ENCODE measurements at places on chromosomes 5 and 9. TPM values are rescaled to one million over a fixed set of nuclear protein-coding genes. Genes with fewer than 3 reads are reported as not detected.

The GARNL3 gene
- total RNA-seq = 31.4 TPM

The ANKRD31 gene
- total RNA-seq = 1.2 TPM

DNA sequence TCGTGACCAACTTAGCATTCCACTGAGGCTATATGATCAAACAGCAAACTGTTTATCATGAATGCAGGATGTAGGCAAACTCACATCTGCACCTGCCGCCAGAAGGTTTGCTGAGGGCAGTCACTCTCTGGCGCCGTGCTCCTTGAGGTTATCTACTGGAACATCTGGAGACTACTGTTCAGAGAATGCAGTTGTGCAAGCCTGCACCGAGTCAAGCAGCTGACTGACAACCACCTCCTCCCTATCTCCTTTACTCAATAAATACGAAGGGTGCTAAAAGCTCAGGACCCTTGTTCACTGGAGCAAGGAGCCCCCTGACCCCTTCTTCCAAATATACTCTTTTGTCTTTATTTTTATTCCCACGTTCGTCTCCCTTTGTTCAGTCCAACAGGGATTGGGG, 27.1 kb downstream of the CCDC125 start:
- no peak for DNase-seq

GRCh38 chr5:97547430-97547829, 364.4 kb upstream of the RIOK2 start:
- no peak for DNase-seq

DNA sequence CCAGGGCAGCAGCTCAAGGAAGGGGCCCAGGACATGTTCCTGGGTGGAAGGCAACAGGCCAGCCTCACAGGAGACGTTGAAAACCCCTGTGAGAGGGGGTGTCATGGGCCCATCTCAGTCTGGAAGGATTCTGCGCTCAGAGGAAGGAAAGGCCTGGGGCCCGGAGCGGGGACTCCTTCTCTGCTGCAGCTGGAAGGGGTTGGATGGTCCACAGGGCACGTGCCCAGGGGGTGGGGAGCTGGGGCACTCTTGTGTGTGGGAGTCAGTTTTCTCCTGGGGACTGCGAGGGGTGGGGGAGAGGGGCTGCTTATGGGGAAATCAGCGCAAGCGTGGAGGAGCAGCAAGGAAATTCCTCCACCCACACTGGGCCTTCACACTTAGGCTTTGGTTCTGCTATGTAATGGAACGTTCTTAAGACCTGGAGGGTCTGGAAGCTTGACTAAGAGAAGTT, 2.9 kb upstream of the LPCAT1 start:
- DNase-seq = peak; percentile 72

GRCh38 chr5:10420932-10421331, 20.7 kb upstream of the ROPN1L start:
- DNase-seq = no peak

- DNase-seq = no peak
Measured at GRCh38 chr9:136381966-136382513, 8.6 kb upstream of the CARD9 start.

DNA sequence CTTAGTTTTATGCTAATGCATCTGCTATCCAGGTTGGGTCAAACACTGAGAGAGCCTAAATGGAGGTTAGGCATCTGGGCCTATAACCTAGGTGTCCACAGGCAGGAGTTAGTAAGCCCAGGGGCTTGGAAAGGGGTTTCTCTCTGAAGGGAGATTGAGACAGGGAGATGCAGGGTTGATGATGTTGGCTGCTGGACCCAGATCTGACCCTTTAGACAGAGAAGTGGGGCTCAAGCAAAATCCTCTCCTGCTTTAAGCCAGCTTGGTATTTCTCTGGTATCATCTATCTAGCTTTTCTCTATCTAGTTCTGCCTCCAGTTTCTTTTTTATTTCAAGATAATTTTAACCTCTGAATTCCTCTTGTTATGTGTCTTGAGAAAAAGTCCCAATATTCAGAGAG, 18.3 kb upstream of the ANKRD55 start:
- DNase-seq = no peak

DNA sequence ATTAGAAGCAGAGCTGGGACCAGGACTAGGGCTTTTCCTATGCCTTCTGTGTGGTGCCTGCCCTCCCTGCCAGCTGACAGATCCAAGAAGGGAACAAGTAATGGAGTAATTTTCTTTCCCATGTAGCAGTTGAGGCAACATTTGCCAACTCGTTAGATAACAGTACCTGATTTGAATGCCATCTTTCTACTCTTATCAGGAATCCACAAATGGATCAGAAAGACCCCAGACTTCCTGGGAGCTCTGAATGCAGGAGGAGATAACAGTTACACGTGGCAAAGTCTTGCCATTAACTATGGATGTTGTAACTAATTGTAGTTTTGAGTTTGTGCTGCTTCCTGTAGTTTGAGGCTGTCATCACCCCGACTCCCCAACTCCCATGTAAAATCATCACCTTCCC, 39.2 kb downstream of the RCL1 start:
- no peak for DNase-seq

GRCh38 chr5:143041-143440, 48.3 kb upstream of the LRRC14B start:
- DNase-seq = no peak

DNA sequence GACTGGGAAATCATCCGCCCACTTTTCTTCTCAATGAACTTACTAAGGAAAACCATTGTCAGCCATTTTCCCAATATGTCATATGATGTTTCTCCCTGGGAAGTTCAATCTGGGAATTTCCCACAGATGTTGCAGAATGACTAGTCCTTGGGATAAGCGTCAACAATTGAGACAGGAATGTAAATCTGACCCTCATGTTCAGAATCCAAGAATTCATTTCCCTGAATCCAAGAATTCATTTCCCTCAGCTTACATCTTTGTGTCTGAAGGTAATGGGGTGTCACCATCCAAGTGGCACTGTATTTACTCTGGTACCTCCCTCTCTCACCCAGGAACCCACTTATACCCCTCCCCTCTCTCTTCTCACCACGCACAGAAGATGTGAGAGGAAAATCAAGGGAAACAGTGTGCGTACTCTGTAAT, 7.4 kb downstream of the KLF9 start:
- DNase-seq = no peak

DNA sequence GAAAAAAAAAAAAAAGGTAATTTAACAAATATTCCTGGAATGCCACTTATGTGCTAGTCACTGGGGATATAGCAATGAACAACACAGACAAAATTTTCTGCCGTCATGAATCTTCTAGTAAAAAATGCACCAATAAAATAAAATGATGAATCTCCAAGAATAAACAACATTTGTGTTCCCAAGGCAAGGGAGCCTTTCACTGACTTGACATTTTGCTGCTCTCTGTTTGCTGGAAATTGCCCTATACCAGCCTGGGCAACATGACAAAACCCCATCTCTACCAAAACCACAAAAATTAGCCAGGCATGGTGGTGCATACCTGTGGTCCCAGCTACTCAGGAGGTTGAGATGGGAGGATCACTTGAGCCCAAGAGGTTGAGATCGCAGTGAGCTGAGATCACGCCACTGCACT, 64.5 kb upstream of the ERBIN start:
- DNase-seq = no peak
